GM23248 (cell line): ENCODE measurements at places on chromosomes 5 and 9. TPM values are rescaled to one million over a fixed set of nuclear protein-coding genes. Genes with fewer than 3 reads are reported as not detected.

The PLAA gene
- total RNA-seq: 26.2 and 27.5 TPM in 2 replicates

The SOHLH1 gene
- total RNA-seq: not detected in 2 replicates

The NTRK2 gene
- not detected in 2 replicates for total RNA-seq

The TLX3 gene
- not detected in 2 replicates for total RNA-seq

The ERBIN gene
- total RNA-seq: 110 and 112 TPM in 2 replicates

The MROH2B gene
- total RNA-seq: not detected in 2 replicates

GRCh38 chr9:7899753-7900152 lies 100.2 kb upstream of the DMAC1 start:
- no peak for DNase-seq
- no peaks in the 10 kb centered on the region for H3K27me3 ChIP-seq
- H3K4me1 ChIP-seq: no peaks in the 10 kb centered on the region
- H3K36me3 ChIP-seq: no peaks in the 10 kb centered on the region
- H3K27ac ChIP-seq: no peak overlapping the region
- no peak overlapping the region for H3K4me3 ChIP-seq

DNA sequence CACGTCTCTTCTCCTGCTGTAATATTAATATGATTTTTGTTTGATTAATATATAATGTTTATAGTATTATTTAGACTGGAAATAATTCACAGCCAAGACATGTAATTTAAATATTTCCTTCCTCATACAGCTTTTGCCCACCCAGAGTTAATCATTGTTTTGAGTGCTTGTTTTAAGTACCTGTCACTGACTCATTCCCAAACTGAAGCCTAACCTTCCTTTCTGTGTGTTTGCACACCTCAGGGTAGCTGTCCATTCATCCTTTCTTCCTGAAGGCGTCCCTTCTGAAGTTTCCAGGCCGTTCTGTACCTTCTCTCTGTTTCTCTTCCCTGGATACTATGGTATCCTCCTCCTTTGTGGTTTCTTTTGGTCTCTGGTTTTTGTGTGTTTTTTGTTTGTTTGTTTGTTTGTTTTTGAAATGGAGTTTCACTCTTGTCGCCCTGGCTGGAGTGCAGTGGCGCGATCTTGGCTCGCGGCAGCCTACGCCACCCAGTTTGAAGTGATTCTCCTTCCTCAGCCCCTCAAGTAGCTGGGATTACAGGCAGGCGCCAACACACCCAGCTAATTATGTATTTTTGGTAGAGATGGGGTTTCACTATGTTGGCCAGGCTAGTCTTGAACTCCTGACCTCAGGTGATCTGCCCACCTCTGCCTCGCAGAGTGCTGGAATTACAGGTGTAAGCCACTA lies 312.4 kb downstream of the DOCK8 start:
- DNase-seq: no peak
- H3K27ac ChIP-seq: no peak overlapping the region
- H3K36me3 ChIP-seq: no peaks in the 10 kb centered on the region

DNA sequence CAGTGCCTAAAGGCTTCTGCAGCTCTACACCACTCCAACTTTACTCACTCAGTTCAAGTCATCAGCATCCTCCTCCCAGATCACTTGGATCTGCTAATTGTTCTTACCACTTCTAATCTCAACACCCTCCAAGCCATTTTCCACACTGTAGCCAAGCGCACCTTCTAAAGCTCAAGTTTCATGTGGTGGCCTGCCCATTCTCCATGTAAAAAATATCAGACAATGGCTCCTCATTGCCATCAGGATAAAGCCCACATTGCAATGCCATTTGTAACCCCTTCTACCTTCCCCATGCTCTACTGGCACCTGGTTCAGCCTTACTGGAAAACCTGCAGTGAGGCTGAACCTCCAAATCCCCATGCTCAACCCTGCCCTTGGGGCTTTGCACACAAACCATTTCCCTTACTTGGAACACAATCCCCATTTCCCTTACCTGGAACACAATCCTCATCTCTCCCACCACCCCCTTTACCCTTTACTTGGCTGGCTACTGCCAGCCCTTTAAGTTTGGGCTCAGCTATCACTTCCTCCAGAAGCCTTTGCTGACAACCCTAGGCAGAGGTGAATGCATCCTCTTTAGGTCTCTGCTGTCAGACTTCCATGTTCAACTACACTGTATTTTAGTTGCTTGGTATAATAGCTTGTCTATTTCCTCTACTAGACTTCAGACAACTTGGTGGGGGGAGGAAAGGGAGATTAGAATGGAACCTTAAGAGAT lies 220.0 kb downstream of the TSSK1B start:
- DNase-seq: no peak
- no peaks in the 10 kb centered on the region for H3K27me3 ChIP-seq
- H3K4me1 ChIP-seq: peaks cover 6% of the 10 kb centered on the region
- no peak overlapping the region for H3K4me3 ChIP-seq
- no peak overlapping the region for H3K27ac ChIP-seq

GRCh38 chr5:83471405-83472212 lies at the start of gene VCAN:
Gene VCAN (plus strand): TSS chr5:83471744. CDS start chr5:83483519, 11,775 bp downstream.
- H3K4me3 ChIP-seq: peak within 1 kb of the TSS; percentile 90
- DNase-seq: peak; percentile 89
- no peaks in the 10 kb centered on the region for H3K36me3 ChIP-seq
- peaks cover 25% of the 10 kb centered on the region for H3K4me1 ChIP-seq

- no peaks in the 10 kb centered on the region for H3K4me1 ChIP-seq
- no peak overlapping the region for H3K27ac ChIP-seq
- DNase-seq: no peak
- H3K27me3 ChIP-seq: no peaks in the 10 kb centered on the region
- H3K36me3 ChIP-seq: no peaks in the 10 kb centered on the region
- H3K4me3 ChIP-seq: no peak overlapping the region
These were observed 9.1 kb downstream of the FAT2 start for GRCh38 chr5:151581812-151582583.

DNA sequence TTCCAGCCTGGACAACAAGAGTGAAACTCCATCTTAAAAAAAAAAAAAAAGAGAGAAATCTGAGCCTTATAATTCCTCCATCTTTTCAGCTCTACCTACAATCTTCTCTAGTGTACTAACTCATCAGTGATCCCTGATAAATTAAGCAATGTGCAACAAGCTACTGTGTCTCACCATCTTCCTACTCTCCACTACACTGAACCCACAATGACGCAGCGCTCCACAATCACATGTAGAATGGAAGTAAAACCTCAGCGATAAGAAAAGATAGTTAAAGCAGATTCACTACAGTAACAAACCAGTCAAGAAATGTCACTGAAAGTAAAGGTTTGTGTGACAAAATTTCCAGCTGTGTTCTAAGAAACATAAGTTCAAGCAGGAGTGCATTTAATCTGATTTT lies 13.5 kb downstream of the ABCA1 start:
- no peak overlapping the region for H3K27ac ChIP-seq
- H3K4me1 ChIP-seq: peaks cover 26% of the 10 kb centered on the region
- H3K4me3 ChIP-seq: no peak overlapping the region
- no peaks in the 10 kb centered on the region for H3K27me3 ChIP-seq

- H3K4me3 ChIP-seq: no peak overlapping the region
- no peak for DNase-seq
- no peaks in the 10 kb centered on the region for H3K27me3 ChIP-seq
- no peaks in the 10 kb centered on the region for H3K36me3 ChIP-seq
These were observed 655.7 kb upstream of the ITGA1 start for GRCh38 chr5:52132053-52132452.

DNA sequence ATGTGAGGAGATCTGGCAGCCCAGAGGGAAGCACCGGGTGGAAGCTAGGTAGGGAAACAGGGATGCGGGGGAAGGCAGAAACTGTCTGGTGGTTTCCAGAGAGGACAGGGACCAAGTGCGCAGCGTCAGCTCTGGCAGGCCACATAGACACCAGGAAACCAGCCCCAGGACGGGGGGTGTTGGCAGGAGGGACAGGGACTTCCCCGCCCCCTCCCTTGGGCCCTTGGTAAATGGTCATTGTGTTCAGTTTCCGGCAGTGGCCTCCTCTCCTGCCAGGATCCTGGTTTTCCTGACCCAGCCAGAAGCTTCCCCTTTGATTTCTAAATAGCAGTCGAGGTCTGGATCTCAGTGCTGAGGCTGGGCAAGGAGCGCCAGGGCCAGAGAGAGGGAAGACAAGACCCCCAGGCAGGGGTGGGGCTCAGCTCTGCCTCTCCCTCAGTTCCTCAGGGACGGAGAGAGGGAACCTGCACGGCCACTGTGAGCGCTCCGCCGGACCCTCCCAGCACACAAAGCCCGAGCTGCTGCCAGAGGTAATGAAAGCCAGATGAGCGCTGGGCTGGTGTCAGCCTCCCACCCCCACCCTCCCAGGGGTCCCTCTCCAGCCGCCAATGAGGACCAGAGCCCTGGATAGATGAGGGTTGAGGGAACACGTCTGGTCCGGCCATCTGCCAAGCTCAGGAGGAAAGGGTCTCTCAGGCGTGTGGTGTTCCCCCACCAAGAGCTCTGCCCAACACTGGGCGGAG lies 1.8 kb downstream of the RALGDS start:
- no peaks in the 10 kb centered on the region for H3K27me3 ChIP-seq
- peak; percentile 45 for DNase-seq
- H3K4me1 ChIP-seq: peaks cover 25% of the 10 kb centered on the region

GRCh38 chr5:142839711-142840346 lies 69.7 kb downstream of the ARHGAP26 start:
- H3K27me3 ChIP-seq: no peaks in the 10 kb centered on the region
- peak overlapping the region; percentile 44 for H3K27ac ChIP-seq
- H3K4me1 ChIP-seq: peaks cover 25% of the 10 kb centered on the region
- H3K36me3 ChIP-seq: no peaks in the 10 kb centered on the region

GRCh38 chr9:37004424-37004935 lies 29.6 kb downstream of the PAX5 start:
- H3K4me1 ChIP-seq: no peaks in the 10 kb centered on the region
- H3K4me3 ChIP-seq: no peak overlapping the region
- no peaks in the 10 kb centered on the region for H3K36me3 ChIP-seq
- H3K27ac ChIP-seq: no peak overlapping the region

DNA sequence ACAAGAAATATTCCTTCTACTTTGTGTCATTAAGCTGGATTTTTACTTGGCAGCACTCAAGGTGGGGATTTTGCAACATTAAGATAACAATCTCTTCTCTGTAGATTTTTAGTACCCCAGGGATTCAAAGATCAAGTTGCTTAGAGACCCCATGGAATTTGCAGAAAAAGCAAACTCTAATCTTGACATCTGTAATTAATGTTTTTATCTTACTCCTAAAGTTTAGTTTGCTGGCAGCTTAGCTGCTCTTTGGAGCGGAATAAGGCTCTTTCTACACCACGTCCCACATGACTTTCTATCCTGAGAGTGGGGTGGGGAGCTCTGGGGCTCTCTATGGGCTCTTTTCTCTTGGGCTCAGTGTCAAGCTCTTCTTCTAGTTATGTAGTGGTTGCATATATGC lies 21.7 kb upstream of the SPDL1 start:
- no peaks in the 10 kb centered on the region for H3K4me1 ChIP-seq
- no peak overlapping the region for H3K27ac ChIP-seq
- DNase-seq: no peak

DNA sequence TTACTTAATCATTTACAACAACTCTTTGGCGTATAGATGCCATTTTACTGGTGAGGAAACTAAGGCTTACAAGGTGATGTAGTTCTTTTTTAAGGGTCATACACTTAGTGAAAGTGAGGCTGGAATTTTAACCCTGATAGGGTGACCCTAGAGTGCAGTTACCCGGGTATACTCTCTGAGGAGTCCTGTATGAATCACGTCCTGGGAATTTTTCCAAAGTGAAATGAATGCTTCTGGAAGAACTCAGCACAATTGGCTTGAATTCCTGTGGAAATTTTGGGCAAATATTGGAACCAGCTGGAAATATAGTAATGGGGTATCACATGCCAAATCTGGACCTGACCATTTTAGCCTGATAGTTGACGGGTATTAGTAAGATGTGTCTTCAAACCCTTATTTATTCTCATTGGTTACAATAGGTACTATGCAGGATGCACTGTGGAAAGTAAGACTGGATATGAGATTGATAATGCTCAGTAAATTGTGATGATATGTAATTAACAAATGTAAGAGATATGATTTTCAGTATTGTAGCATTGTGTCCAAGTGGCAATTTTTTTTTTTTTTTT lies 14.8 kb downstream of the SUB1 start:
- peaks cover 47% of the 10 kb centered on the region for H3K4me1 ChIP-seq
- H3K27ac ChIP-seq: peak overlapping the region; percentile 49
- peaks cover 63% of the 10 kb centered on the region for H3K36me3 ChIP-seq

DNA sequence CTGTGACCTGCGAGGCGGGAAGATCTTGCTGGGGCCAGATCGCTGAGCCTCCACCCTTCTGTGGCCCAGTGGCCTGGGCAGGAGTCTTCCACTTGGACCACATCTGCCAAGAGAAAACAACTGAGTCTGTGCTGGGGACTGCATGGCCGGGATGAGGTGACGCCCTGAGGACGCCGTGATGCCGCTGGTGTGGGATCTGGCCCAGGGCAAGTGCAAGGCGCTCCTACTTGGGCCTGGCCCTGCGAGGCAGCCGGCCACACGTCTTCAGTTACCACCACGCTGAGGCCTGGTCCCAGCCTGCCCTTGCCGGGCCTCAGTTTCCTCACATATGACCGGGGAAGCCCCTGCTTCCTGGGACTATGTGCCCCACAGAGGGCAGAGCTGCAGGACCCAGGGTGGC lies 133.4 kb downstream of the SLC25A46 start:
- no peaks in the 10 kb centered on the region for H3K36me3 ChIP-seq
- no peak overlapping the region for H3K27ac ChIP-seq
- no peak overlapping the region for H3K4me3 ChIP-seq
- no peaks in the 10 kb centered on the region for H3K4me1 ChIP-seq
- peaks cover 41% of the 10 kb centered on the region for H3K27me3 ChIP-seq

DNA sequence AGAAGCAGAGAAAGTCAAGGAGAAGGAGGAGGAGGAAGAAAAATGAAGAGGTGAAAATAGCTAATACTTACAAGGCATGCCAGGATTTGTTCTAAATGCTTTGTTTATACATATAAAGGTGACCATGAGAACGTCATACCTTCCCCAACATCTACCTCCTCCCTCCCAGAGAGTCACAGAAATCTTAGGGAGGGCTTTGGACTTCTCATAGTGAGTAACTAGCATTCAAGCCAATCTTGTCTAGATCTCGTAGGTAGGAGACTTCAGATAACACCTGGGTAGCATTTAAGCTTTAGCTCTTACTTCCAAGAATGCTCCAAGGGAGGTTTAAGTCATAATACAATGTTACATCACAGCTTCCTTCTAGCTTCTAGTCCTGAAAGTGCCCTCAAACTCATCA lies 36.5 kb upstream of the GPBP1 start:
- H3K27ac ChIP-seq: no peak overlapping the region
- H3K36me3 ChIP-seq: no peaks in the 10 kb centered on the region
- H3K4me3 ChIP-seq: no peak overlapping the region
- no peaks in the 10 kb centered on the region for H3K4me1 ChIP-seq

GRCh38 chr9:99389087-99390033 lies 167.3 kb downstream of the SEC61B start:
- H3K27ac ChIP-seq: no peak overlapping the region
- H3K36me3 ChIP-seq: no peaks in the 10 kb centered on the region
- H3K4me3 ChIP-seq: no peak overlapping the region
- peak; percentile 54 for DNase-seq
- H3K4me1 ChIP-seq: peaks cover 7% of the 10 kb centered on the region; the same call in 1 of the 2 replicates

DNA sequence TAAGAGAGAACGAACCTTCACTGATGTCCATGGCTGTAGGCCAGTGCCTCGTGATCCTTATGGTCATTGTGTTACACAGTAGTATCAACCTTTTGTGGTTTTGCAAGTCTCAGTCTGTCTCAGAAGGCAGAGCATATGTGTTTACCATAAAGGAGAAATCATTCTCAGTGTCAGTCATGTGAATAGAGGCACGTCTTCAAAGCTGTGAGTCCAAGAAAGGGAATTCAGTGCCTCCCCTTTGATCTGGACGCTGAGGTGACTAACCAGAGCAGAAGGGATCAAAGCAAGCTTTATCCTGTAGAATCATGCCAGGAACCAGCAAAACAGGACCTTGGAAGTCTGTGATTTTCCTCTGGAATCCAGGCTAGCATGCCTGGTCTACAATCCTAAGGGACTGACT lies 433.9 kb downstream of the DNAH5 start:
- H3K27ac ChIP-seq: no peak overlapping the region
- H3K4me3 ChIP-seq: no peak overlapping the region
- no peaks in the 10 kb centered on the region for H3K4me1 ChIP-seq
